ENCODE measurements at places on chromosomes 16 and 17. TPM values are rescaled to one million over a fixed set of nuclear protein-coding genes. Genes with fewer than 3 reads are reported as not detected.

DNA sequence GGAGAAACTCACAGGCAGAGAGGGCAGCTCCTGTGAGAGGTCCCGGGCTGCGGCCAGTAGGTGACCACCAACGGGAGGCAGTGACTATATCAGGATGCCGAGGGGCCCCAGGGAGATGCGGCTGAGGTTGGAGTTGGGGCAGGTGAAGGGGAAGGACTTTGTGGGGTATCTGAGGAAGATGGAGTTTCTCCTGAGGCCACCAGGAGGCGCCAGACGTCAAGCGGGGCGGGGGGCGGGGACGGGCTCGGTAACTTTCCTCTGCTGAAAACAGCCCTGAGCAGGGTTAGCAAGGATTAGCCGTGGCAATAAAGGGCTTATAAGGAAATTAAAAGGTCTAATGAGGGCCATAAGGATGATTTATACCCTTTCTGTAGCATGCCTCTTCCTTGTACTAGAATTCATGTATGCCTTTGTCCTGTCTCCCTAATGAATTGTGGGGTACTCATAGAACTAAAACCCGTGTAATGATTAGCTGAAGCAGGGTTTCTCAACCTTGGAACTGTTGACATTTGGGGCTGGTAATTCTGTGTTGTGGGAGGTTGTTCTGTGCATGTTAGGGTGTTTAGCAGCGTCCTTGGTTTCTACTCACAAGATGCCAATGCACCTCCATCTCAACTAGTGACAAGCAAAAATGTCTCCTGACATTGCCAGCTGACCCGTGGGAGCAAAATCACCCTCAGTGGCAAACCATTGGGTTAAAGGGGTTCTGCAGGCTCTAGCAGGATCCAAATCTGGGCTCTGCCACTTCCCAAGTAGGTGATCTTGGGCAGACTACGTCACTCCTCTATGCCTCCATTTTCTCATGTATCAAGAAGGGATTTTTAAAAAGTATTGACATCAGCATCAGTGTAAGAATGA lies 74.8 kb upstream of the GRIN2A start:
- DNase-seq, result no peak

- no peak for DNase-seq
Measured at GRCh38 chr16:67063008-67063407, 34.1 kb downstream of the CBFB start.

DNA sequence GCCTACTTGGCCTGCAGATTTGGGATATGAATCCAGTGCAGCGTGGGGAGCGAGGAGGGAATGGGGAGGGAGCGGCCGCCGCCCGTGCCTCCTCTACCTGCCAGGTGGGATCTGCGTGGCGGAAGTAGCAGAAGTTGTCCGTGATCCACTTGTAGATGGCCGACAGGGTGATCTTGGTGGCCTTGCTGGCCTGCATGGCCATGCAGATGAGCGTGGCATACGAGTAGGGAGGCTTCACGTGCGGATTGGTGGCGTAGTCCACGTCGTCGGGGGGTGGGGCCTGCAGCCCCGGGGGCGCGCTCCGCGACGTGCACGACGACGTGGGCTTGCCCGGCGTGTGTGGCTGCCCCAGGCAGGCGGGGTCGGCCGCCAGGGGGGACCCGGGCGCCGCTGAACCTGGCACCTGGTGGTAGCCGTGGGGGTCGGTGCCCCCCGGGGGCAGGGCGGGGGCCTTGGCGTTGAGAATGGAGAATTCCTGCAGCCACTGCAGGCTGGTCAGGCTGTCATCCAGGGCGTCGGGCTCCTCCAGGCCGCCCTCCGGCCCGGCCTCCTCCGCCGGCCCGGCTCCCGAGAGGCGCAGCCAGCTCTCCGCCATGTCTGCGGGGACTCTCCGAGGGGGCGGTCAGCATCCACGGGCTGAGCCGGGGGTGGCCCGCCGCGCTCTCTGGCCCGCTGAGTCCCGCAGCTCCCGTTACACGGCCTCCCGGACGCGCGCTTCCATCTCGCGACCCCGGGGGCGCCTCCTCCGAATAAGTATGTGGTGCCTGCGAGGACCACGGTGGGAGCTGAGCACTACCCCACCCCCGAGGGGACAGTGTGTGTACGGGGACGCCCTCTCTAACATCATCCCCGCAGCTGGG lies 1.0 kb downstream of the FOXJ1 start:
- no peak for DNase-seq

GRCh38 chr16:70743791-70744190 lies 57.2 kb downstream of the VAC14 start:
- DNase-seq, result no peak

GRCh38 chr17:1110541-1110861 lies 69.3 kb downstream of the ABR start:
- DNase-seq, result no peak

The DNAAF8 gene
- total RNA-seq, result 0.91 TPM

DNA sequence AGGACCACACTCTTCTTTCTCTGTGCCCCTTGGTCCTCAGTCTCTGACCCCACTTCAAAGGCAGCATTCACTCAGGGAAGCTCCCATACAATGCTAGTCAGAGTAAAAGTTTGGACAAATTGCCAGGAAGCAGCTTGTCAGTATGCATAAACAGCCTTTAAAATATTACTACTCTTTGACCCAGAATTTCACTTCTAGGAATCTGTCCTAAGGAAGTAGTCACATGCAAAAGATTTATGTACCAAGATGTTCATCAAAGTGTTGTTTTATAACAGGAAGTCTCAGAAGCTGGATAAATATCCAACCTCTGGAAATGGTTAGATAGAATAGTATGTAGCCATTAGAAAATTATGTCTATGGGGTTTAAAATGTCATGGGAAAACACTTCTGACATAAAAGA lies 31.0 kb downstream of the MAPT start:
- no peak for DNase-seq

- DNase-seq, result no peak
Measured at GRCh38 chr16:80778703-80779102, 25.7 kb downstream of the CDYL2 start.

DNA sequence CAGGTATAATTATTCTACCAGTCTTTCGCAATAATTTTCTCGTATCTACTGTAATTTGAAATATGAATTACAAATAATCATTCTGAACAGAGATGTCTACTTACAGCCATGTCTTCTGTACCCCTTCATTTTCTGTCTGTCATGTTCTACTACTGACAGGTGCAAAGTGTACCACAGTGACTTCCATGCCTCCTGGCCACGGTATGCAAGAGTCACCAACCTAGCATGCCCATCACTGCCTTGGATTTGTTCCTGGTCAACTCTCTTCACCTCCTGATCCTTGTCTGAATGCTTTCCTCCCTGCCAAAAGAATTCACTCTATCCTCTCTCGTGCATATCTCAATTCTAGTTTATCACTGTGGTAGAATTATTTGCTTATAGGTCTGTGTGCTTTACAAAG lies 755.4 kb downstream of the KCNJ2 start:
- no peak for DNase-seq

GRCh38 chr17:75114552-75115314 lies 5.0 kb downstream of the ARMC7 start:
- DNase-seq, result no peak

- no peak for DNase-seq
Measured at GRCh38 chr17:32631341-32632096, 144.7 kb downstream of the CDK5R1 start.

DNA sequence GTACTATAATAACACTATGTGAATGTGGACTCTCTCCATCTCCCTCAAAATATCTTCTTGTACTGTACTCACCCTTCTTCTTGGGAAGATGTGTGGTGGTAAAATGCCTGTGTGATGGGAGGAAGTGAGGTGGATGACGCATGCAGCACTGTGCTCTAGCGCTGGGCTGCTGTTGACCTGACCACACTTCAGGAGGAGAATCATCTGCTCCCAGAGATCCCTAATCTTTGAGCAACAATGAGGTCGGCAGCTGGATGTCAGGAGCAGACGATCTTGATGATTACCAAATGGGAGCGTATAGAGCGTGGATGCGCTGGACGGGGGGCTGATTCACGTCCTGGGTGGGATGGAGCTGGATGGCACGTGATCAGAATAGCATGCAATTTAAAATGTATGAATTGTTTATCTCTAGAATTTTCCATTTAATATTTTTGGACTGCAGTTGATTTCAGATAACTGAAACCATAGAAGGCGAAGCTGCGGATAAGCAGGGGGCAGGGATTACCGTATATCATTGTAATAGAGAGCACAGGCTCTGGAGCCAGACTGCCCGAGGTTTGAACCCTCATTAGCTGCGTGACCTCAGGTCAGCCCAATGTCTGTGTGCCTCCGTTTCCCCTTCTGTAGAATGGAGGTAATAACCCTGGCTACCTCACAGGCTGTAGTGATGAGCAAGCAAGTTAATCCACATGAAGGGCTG lies 23.7 kb upstream of the CYLD start:
- no peak for DNase-seq

GRCh38 chr17:79715098-79715942 lies 15.4 kb upstream of the ENPP7 start:
- DNase-seq, result no peak

The NLRC3 gene
- 3.0 TPM for total RNA-seq

The KRTAP1-4 gene
- total RNA-seq, result not detected

The TBC1D3G gene
- total RNA-seq, result not detected

The SCIMP gene
- 2.9 TPM for total RNA-seq

- DNase-seq, result no peak
Measured at GRCh38 chr17:72004611-72005331, 116.0 kb upstream of the SOX9 start.

The CDH13 gene
- 5.9 TPM for total RNA-seq

GRCh38 chr17:413016-413350 lies 60.4 kb upstream of the RPH3AL start:
- DNase-seq, result no peak
